ENCODE measurements at places on chromosomes 2 and 18.

GRCh38 chr2:126803434-126803775 lies 95.3 kb upstream of the TEX51 start:
- DNase-seq = no peak

DNA sequence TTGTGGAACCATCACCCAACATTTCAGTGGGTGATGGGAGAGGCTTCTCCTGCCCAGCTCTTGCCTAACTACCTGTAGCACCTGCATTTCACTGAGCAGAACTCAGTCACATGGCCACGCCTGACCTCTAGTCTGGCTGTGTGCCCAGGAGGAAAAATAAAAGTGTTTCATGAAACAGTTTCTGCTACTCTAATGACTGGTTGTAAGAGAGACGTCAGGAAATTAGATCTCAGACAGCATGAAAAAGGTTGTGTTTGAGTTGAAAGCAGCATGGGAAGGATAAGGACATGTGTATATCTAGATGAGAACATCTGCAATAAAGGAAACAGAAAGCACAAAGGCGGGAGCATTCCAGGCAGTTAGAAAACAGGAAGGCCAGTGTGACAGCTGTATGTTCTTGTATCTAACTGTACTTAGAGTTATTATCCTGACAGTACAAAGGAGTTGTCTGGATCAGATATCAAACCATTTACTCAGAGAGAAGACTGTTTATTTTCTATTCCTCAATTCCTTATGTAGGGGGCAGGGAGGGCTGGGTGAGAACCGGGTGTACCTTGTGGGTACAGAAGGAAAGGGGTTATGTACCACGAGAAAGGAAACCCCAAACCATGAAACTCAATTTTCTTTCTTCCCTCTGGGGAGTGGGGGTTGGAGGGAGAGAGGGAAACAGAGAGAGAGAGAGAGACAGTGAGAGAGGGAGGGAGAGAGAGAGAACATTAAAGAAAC lies 307.4 kb upstream of the VWC2L start:
- no peak for DNase-seq

DNA sequence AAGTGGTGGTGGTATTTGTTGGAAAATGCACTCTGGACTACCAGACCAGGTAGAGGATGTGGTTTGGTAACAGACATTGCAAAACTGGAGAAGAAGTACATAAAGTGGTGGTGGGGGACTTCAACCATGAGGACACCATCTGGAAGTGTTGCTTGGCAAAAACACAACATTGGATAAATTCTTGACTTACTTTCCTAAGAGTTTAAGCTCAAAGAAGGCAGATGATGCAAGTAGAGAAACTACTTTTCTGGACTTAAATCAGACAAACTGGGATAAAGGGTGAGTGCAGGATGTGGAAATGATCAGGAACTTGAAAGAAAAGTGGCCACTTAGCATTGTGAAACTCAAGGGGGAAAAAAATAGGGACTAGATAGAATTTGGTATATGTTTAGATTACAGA lies 487.4 kb downstream of the ZEB2 start:
- DNase-seq = no peak

DNA sequence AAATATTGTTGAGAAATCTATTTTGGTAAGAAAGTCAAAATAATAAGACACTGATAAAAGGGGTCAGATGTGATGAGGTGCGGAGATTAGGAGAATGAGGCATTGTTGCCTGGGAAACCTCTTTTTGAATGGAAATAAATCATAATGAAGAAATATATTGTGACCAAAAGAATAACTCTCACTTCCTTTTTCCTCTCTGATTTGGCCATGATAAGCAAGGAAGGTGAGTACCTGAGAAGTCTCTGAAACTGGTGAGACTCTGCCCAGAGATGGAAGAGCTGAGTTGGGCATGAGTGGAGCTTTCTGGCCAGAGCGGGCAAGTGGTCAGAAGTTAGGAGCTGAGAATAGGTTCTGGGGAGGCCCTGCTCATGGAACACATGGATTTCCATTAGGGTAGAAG lies 11.8 kb downstream of the LAMA3 start:
- no peak for DNase-seq

- peak; percentile 37 for DNase-seq
These were observed 6.3 kb downstream of the SNORC start for GRCh38 chr2:232876161-232876977.

DNA sequence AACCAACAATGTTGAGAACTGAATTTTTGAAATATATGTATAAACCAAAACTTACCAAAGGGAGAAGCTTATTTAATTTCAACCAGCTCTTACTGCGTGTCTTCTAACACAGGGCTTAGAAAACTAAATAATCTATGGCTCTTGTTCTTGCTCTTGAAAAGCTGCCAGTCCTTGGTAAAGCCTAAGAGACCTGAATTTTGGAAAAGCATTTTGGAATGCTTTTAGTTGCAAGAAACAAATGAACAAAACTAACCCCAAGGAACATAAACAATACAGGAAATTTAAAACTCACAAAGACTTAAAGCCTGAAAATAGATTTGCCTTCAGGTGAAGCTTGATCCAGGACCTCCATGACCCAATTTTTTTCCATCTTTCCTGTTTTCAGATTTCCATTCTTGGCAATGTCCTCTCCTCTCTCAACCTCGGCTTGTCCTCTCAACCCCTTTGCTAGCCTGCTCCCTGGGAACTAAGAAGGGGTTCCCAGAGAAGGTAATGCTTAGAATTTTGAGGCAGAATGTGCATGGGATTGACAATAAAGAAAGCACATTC lies 169.8 kb upstream of the NCK2 start:
- DNase-seq = no peak

- no peak for DNase-seq
These were observed 247.8 kb upstream of the SIX2 start for GRCh38 chr2:45256867-45257641.

- DNase-seq = no peak
These were observed 298.2 kb upstream of the HNRNPA3 start for GRCh38 chr2:176914371-176914770.

DNA sequence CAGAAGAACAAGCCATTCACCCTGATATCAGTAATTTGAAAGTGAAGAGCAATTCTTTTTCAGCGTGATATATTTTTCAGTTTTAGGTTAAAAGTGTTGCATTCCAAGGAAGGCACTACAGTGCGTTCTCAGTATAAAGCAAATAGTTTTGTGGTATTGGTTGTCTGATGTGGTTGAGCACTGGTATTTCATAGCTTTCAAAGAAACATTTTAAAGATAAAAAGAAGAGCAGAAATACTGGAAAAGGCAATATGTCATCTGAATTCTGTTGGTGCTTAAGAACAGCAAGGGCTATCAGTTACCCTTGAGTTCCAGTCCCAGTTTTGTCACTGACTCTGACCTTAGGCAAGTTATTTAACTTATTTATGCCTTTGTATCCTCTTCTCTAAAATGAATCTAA lies 191.6 kb downstream of the BABAM2 start:
- no peak for DNase-seq

DNA sequence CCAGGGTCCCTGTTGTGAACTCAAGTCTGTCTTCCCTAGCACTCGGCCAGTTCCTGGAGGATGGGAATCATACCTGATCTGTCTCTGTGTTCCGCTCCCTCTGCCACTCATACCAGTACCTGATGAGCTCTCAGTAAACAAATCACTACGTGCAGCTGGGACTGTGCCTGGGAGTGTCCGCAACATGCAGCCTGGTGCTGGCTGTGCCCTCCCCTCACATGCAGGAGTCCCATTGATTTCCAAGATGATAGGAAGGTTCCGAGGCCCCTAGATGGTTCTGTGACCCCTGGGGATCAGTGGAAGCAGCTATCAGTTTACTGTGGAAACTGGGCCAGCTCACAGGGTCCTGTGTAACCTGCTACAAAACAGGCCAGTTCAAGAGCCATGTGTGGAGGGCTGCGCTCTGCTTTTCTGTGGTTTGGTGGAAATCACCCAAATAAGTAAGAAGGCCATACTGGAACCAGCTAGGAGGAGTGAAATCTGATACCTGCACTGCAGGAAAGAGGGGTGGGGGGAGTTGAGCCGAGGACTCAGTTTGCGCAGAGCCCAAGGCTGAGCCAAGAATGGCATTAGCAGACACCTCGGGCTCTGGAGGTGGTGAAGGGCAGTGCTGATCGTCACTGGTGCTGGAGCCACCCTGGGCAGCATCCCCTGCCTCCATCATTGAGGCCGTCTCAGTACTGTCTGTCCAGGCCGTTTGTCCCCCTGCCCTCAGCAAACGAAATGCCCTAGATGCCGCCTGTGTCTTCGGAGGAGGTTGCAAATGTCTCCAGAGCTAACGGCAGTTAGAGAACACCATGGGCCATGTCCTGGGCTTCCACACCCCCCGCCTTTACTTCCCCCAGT lies 93.3 kb downstream of the KLHL29 start:
- DNase-seq = no peak

DNA sequence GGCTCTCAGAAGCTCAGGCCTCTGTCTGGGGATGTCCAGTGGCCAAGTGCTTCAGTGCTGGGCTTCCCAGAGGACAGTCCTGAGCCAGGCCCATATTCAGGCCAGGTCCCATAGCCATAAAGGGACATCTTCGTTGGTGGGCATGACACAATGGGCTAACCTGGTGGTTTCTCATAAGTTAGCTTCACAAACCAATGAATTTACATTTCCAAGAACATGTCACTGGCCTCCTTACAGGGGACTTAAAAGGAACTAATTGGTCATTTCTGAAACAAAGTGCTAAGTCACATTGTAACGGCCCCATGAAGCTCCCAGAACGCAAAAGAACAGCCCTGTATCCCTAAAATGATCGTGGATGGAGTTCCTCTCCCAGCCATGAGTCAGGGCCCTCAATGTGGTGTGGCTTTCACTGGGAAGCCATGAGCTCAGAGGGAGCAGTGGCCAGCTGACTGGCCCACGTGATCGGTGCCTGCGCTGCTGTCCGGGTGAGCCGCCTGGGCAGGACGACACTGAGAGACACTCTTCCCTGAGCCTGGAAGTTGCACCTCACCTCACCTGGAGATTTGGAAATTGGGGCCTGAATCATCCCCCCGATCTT lies 163.7 kb upstream of the APCDD1 start:
- DNase-seq = no peak

GRCh38 chr2:136057023-136057801 lies 60.7 kb downstream of the CXCR4 start:
- DNase-seq = peak; percentile 32

DNA sequence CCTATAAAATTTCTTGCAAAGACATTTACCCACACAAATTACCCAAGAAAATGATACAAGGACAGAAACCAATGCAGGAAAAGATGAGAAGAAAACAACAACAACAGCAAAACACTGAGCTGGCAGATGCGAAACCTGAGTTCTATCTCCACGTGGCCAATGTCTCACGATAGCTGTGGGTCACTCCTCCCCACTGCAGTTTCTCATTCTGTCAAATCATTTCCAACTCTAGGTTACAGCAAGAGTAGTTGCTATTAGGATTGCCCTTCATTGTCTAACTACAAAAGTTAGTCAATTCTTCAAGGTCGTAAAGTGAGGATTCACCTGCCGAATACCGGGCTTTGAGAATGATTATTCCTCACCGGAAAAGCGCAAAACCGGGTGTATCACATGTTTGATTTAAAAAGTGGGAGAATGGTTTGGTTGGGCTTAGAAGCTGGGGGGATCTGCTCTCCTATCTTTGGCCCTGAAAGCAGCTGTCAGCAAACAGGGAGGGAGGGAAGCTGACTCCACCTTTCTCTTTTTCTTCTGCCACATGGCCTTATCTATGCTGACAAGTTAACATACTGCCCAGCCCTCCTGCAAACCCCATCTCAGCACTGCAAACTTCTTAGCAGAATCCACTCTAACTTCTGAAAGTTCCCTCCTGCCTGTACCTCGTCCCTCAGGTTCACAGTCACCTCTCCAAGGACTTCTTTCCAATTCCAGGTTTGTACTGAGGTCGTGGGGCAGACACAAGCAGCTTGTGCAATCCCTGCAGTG lies 473.0 kb downstream of the SOX11 start:
- DNase-seq = no peak

- no peak for DNase-seq
These were observed 130.6 kb downstream of the SPP2 start for GRCh38 chr2:234181121-234181520.

DNA sequence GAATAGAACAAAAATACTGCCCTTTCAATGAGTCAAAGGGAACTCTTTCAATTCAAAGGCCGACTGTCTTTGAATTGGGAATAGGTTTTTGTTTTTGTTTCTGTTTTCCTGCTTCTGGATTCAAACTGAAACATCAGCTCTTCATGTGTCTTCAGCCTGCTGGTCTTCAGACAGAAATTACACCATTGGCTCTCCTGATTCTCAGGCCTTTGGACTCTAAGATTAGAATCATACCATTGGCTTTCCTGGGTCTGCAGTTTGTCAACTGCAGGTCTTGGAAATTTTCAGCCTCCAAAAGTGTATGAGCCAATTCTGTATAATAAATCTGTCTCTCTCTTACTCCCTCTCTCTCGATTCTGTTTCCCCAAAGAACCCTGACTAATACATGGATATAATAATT lies 31.1 kb downstream of the CTLA4 start:
- DNase-seq = no peak

DNA sequence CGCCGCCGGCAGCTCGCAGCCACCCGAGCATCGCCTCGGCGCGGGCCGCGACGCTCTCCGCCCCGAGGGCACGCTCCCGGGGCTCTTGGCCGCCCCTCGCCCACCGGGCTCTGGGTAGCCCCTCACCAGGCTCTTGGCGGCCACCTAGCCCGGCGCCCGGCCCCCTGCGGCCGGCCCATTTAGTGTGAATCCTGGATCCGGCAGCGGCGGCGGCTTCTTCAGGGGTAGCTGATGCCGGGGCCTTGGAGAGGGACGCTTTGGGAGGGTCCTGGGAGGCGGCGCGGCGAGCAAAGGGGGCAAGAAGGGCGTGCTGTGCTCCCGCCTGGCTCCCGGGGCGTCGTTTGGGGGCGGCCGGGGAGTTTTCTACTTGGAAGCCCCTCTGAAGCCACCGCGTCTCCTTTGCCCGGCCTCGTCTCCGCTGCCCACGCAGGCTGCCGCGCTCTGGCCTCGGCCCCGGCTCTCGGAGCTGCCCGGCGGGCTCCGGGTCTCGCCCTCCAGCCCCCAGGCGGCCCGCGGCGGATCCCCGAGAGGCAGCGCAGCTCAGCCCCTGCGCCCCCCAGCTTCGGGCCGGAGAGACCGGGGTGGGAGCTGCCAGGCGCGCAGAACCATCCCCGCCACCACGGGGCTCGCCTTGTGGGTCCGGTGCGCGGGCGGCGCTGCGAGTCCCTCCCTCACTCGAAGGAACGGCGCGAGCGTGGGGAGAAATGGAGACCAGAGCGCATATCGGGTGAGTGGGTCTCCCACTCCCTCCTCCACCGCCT lies 509 bp downstream of the PIEZO2 start:
- DNase-seq = no peak

DNA sequence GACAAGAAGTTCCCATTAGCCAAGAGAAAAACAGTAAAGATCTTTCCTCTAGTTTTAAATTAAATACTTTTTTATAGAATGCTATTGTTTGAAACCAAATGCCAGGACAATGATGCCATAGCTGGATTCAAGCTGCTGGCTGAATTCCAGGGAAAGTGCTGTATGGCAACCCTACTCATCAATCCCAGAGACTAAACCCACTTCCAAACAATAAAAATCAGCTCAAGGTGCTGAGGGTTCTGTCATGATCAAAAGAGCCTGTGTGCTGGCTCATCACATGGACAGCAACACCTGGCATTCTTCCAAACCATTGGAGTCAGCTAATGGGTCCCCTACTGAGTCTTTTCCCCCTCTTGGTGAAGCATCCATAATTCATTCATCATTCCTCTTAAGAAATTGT lies 53.7 kb upstream of the PARD3B start:
- no peak for DNase-seq

Measured in activated CD4-positive, alpha-beta memory T cell treated with anti-CD3 and anti-CD28 coated beads, Interleukin-2, amount 10 ng/mL, durations not matched to agents 7 days and 5 days (primary cell).